NT2/D1 (cell line): ENCODE measurements at places on chromosomes 3 and 15.

DNA sequence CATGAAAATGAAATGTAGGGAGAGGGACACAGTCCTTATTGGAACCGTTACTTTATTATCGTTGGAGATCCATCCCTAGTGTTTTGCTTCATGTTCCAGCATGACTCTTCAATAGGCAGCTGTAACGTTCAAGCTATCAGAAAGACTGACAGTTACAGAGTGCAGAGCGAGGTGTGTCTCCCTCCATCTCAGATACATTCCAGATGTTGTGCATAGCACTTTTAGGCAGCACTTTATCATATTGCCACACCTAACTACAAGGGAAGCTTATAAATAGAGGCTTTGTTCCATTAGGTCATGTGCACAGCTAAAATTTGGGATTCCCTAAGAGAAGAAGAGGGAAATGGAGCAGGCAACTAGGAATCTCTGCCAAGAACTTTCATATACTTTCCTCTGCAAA is 1009.6 kb downstream of the ROBO2 start:
- no peak for DNase-seq

DNA sequence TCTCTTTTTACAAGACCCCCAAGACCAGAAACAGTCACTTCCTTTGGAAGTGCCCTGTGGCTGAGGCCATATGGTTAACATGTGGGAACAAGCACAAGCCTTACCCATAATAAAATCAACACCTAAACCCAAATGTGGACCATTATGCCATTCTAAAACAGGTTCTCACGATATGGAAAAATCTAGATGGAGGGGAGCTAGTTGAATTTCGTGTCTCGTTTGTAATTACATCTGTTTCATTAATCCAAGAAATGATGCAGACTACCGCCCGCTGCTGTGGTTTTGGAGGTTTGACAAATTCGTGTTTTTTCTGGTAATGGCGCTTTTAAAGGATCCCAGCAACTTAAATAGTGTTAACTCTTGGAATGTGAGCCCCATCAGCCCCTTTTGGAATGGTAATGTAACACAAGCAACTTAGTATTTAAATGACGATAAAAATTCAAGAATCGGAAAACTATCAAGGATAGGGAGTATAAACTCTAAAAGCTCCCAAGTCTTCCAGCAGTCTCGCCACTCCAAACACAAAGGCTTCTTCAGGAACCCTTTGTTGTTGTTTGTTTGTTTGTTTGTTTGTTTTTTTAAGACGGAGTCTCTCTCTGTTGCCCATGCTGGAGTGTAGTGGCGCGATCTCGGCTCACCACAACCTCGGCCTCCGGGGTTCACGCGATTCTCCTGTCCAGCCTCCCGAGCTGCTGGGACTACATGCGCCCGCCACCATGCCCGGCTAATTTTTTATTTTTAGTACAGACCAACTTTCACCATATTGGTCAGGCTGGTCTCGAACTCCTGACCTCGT is 1.1 kb downstream of the CNBP start:
- DNase-seq: no peak

GRCh38 chr3:51966486-51966885 is 768 bp downstream of the PCBP4 start:
- DNase-seq: no peak

GRCh38 chr3:31502803-31503221 is 29.9 kb upstream of the STT3B start:
- DNase-seq: no peak

DNA sequence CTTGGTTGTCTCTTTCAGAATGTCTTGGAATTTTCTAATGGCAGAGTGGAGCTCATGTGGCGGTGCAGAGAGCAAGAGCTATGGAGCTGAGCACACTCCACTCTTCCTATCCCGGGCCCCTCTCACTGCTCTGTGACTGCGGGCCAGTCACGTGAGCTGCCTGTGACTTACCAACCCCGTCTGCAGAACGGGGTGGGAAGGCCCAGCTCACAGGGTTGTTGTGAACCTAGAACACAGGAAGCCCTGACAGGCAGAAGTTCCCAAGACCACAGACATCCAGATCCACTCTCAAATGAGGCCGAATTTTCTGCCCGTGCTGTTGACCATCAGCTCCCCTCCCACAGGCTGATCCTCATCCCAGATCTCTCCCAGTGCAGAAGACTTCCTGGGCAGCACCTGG is 35.5 kb upstream of the PLXNA1 start:
- DNase-seq: no peak

DNA sequence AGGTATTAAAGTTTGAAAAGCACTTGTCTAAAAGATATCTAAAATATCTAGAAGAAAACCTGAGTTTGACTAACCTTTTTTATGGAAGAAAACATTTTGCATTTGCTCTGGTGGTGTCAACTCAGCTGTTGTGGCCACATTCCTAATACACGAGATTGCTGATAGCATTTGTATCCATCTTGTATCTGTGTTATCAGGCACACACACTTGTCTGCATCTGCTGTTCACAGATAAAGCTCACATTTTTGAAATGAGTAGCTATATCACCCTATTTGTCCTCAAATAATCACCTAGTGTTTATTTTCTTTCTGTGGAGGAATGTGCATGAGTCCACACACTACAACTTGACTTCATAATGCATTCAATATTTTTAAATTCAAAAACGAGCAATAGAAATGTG is 632.3 kb upstream of the NR2F2 start:
- DNase-seq: no peak

DNA sequence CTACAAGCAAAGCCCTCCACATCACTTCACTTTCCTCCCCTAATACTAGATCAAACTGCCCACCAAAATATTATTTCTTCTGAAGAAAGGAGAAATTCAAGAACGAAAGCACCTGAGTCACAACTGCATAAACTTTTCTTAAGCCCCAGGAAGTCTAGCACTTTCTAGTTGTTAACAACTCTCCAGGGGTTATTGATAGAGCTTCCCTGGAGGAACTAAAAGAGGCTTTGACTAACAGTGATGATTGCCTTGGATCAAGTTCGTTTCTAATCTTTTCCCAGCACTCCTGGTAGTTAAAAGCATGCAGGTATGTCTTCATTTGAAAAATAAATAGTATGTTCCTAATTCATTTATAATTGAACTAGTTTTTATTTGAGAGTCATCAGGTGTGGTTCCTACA is 917.0 kb downstream of the TUSC7 start:
- DNase-seq: no peak

- no peak for DNase-seq
These were observed 20.9 kb upstream of the LARS2 start for GRCh38 chr3:45367453-45367871.

DNA sequence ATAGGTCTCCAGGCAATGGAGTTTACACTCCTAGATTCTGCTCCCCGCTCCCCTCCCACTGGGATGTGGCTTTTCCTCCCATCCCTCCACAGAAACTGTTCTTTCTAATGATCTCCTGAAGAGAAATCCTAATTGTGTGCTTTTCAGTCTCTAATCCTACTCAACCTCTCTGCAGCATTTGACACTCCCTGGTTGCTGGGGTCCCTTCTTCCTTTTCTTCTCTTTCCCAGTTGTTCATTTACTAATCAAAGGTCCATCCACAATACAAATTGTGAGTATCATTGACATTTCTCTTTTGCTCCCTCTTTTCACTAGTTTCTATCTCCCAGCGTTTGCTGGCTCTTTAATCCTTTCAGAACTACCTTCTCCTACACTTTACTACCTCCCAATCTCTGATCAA is 6.5 kb upstream of the MYH15 start:
- DNase-seq: no peak

- DNase-seq: no peak
These were observed 16.7 kb downstream of the HCN4 start for GRCh38 chr15:73352082-73352481.
